Natural killer cell treated with Interleukin-12 subunit alpha and Interleukin-12 subunit beta and Interleukin-15 and Interleukin-18, amount 100 ng/mL, for 72 hours (primary cell): ENCODE measurements at places on chromosomes 5 and 9. TPM values are rescaled to one million over a fixed set of nuclear protein-coding genes. Genes with fewer than 3 reads are reported as not detected.

GRCh38 chr5:82364497-82364896 lies 86.3 kb upstream of the RPS23 start:
- DNase-seq: no peak
- peaks cover 14% of the 10 kb centered on the region for H3K36me3 ChIP-seq
- H3K27ac ChIP-seq: peak overlapping the region; percentile 61
- H3K4me3 ChIP-seq: no peak overlapping the region
- H3K4me1 ChIP-seq: peaks cover 36% of the 10 kb centered on the region

DNA sequence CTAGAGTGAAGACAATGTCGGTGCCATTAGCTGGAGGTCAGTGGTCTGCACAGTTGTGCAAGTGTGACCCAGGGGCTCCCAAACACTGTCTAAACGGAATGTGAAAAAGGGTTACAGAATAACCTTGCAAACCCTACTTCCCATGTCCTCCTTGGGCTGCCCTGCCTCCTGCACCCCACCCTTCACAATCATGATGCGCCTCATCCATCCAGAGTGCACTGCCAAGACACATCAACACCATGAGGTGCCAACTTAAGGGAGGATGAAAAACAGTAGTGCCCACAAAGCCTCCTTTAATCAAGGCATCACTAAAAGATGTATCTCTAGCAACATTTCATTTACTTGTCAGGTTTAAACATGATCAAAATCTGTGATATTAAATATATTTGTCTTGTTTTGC lies 87.1 kb downstream of the SETX start:
- H3K4me1 ChIP-seq: peaks cover 11% of the 10 kb centered on the region
- DNase-seq: no peak
- no peak overlapping the region for H3K27ac ChIP-seq

DNA sequence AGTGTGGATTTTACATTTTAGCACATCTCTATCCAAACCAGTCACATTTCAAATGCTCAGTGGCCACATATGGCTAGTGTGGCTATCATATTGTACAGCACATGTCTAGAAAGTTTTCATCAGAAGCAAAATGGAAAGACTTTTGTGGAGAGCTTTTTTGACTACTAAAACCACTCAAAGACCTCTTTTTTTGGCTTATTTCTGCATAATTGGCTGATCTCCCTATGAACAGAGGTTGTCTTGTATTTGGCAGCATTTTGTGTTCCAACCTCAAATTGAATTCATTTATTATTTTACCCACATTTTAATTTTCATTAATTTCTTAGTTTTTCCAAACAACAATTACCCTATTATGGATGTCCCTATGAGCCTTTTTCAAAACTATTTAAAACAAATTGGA lies 395.7 kb downstream of the TLE1 start:
- H3K36me3 ChIP-seq: peaks cover 15% of the 10 kb centered on the region
- no peak overlapping the region for H3K4me3 ChIP-seq
- H3K27ac ChIP-seq: no peak overlapping the region

- H3K4me1 ChIP-seq: peaks cover 3% of the 10 kb centered on the region
- no peak overlapping the region for H3K4me3 ChIP-seq
Measured at GRCh38 chr5:152462021-152462721, 57.1 kb upstream of the NMUR2 start.

- DNase-seq: no peak
- peaks cover 8% of the 10 kb centered on the region for H3K27me3 ChIP-seq
- no peaks in the 10 kb centered on the region for H3K4me1 ChIP-seq
- H3K36me3 ChIP-seq: no peaks in the 10 kb centered on the region
Measured at GRCh38 chr9:83183621-83184020, 120.7 kb upstream of the RASEF start.

GRCh38 chr5:156529892-156530291 lies 202.9 kb downstream of the SGCD start:
- peaks cover 12% of the 10 kb centered on the region for H3K4me1 ChIP-seq
- H3K36me3 ChIP-seq: no peaks in the 10 kb centered on the region
- no peak overlapping the region for H3K27ac ChIP-seq
- H3K4me3 ChIP-seq: no peak overlapping the region
- H3K27me3 ChIP-seq: peaks cover 28% of the 10 kb centered on the region
- DNase-seq: no peak

GRCh38 chr5:117486879-117487391 lies 912.3 kb upstream of the SEMA6A start:
- no peak overlapping the region for H3K4me3 ChIP-seq
- H3K36me3 ChIP-seq: no peaks in the 10 kb centered on the region
- no peak for DNase-seq
- H3K27ac ChIP-seq: no peak overlapping the region
- no peaks in the 10 kb centered on the region for H3K4me1 ChIP-seq
- H3K27me3 ChIP-seq: no peaks in the 10 kb centered on the region

- H3K4me3 ChIP-seq: no peak overlapping the region
- DNase-seq: no peak
- H3K27me3 ChIP-seq: peaks cover 10% of the 10 kb centered on the region
- no peak overlapping the region for H3K27ac ChIP-seq
- no peaks in the 10 kb centered on the region for H3K4me1 ChIP-seq
Measured at GRCh38 chr5:108560581-108560980, 178.7 kb upstream of the FBXL17 start.

DNA sequence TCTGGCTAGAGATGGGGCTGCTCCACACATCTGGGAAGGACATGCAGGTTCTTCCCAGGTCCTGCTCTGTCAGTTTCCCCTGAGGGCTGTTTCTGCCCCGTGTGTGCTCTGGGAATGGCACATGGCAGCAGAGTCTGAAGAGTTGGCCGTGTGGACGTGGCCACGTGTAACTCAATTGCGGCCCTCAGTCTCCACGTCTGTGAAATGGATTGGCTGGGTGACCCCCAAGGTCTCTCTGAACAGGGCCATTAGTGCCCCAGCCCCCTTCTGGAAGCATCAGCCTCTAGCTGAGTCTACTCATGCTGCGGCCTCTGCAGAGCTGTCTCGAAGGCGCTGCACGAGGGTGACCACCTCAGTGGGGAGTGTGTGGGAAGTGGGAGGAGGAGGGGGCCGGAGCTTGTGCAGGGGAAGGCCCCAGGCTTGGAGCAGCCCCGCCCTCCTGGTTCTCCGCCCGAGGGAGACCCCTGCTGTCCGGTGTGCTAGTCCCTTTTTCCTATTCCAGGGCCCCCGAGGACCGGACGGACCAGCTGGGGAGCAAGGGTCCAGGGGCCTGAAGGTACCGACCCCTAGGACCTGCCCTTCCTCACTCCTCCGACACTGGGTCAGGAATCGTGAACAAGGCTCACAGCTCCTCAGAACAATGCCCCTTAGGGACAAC lies 58.9 kb upstream of the ORM1 start:
- H3K27ac ChIP-seq: no peak overlapping the region
- no peak for DNase-seq
- H3K36me3 ChIP-seq: no peaks in the 10 kb centered on the region
- H3K4me3 ChIP-seq: no peak overlapping the region

DNA sequence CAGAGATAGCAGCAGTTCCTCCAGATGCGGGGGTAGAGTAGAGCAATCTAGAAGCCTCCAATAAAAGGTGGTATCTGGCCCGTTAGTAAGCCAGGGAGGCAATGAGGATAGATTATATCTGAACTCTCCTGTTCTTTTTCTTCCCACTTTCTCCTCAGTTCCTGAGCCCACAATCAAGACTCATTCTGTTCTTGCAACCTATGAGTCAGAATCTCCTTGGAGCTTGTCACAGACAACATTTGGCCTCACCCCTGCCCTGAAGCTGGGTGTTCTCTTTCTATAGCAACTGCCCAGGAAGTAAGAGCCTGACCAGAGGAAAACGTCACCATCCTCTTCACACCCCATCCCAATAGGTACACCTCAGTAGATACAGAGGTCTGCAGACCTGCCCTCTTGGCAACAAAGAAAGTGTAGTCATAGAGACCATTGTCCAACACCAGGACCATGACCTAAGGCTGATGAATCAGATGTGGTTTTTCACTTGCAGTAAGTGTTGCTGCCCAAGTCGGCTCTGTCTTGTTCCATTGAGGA lies 76.3 kb upstream of the PCA3 start:
- DNase-seq: peak; percentile 64
- no peaks in the 10 kb centered on the region for H3K36me3 ChIP-seq
- peak overlapping the region; percentile 21 for H3K4me3 ChIP-seq
- H3K27me3 ChIP-seq: peaks cover 21% of the 10 kb centered on the region

GRCh38 chr5:142472306-142472951 lies 147.6 kb upstream of the SPRY4 start:
- no peak overlapping the region for H3K4me3 ChIP-seq
- peaks cover 2% of the 10 kb centered on the region for H3K27me3 ChIP-seq
- H3K36me3 ChIP-seq: no peaks in the 10 kb centered on the region
- DNase-seq: no peak

DNA sequence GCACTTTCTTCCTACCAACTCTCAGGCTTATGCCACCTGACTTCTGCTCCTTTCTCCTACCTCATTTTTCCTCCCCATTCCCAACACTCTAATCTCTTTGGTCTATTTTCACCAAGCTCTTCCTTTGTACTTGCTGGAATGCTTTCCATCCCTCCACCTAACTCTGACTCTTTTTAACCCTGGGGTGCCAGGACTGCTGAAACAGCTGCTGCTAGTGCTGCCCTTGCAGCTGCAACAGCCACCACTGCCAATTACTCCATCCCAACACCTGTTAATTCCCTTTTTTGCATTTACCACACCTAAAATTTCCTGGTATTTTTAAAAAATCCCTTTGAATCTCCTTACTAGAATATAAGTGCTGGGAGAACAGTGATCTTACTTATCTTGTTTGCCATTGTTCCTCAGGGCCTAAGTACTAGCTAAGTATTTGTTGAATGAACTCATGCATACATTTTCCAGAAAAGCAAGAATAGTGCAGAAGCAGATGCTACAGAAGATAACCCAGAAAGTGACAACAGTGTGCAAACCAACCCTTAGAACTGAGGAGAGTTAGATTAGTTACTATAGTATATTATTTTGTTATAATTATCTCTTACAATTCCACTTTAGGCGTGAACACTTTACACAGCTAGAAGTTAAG lies 11.5 kb downstream of the NADK2 start:
- DNase-seq: no peak
- no peak overlapping the region for H3K27ac ChIP-seq
- H3K4me1 ChIP-seq: no peaks in the 10 kb centered on the region
- H3K36me3 ChIP-seq: peaks cover 6% of the 10 kb centered on the region

DNA sequence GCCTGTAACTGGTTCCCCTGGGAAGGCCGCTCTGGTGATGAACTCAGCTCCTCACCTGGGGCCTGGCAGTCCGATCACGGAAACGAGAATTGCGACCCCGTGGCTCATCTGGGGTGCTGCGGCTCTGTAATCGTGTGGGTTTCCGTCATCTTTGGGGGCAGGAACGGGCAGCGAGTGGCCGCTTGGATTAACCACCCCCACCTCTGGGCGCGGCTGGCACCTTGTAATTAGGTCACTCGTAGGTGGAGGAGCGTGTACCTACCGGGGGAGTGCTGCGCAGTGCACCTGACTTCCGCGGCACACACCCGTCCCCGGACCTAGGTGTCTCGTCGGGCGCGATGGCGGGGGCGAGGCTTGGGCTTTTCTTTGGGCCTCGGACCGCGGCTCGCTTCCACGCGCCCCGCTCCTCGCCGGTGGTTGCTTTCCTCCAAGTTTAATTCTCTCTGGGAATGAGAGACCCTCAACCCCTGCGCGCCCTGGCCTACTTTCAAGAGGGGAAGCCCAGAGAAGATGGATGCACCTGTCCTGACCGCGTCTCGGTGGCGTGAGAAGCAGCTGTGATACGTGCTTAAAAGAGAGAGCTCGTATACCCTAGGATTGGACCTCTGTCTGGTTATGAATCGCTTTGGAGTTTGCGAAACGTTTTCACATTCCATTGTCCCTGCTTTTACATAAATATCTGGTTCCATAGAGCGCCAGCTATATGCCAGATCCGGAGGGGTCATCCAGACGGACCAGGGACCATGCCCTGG lies 744 bp upstream of the PPP2CA start:
- peaks cover 24% of the 10 kb centered on the region for H3K36me3 ChIP-seq
- peak overlapping the region; percentile 82 for H3K4me3 ChIP-seq
- no peak for DNase-seq
- peak overlapping the region; percentile 95 for H3K27ac ChIP-seq
- peaks cover 33% of the 10 kb centered on the region for H3K4me1 ChIP-seq

DNA sequence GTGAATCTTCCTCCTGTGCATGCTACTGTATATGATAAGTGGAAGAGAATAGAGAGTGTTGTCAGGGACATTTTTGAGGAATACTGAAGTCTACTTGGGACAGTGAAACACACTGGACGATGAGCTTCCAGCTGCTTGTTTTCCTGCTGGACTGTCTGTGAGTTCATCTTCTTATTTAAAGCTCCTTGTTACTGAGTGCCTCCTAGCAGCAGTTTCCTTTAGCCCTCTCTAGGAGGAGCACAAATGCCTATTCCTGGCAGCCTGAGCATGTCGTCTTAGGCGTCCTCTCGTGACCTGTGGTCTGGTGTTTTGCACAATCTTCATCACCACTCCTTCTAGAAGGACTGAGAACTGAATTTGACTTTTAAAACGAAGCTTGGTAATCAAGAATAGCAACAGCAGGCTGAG lies 43.8 kb downstream of the ANKRD33B start:
- no peaks in the 10 kb centered on the region for H3K36me3 ChIP-seq
- peak overlapping the region; percentile 31 for H3K27ac ChIP-seq
- H3K27me3 ChIP-seq: peaks cover 8% of the 10 kb centered on the region
- DNase-seq: no peak
- peaks cover 14% of the 10 kb centered on the region for H3K4me1 ChIP-seq

DNA sequence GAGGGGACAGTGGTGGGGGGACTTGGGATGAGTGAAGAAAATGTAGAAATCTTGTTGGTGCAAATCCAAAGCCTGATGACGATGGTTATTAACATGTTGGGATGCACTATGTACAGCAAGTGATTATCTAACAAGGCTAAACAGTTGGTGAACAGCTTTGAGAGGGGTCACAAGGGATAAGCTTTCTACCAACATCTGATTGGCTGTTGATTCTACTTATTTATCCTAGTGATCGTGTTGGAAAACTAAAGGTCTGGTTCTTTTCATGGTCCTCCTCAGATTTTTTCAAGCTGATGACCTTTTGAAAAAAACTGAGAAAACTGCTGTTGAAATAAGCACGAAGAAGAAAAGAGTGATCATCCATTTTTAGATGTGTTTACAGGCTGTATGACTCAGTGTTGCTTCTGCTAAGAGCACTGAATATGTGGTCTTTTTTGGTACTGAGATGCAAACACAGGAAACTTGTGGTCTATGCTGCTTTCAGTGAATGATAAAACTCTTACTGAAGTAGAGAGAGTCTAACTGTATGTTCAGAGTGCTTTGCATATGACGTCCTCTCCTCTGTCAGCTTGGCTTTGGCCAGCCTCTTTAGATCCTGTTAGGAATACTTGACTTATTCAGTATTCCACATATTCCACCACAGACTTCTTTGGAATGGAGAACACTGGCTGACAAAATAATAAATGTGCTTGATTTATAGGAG lies 174.8 kb downstream of the SLF1 start:
- H3K4me3 ChIP-seq: peak overlapping the region; percentile 93
- peaks cover 10% of the 10 kb centered on the region for H3K36me3 ChIP-seq
- H3K27ac ChIP-seq: peak overlapping the region; percentile 100
- H3K27me3 ChIP-seq: no peaks in the 10 kb centered on the region
- peak; percentile 68 for DNase-seq

AHRR gene
- total RNA-seq: 4.1 TPM

OR1Q1 gene
- total RNA-seq: not detected

QRFP gene
- not detected for total RNA-seq

WNK2 gene
- not detected for total RNA-seq
